ENCODE measurements at places on chromosomes 7 and 10.

- DNase-seq, result no peak
Observed at GRCh38 chr7:134828361-134828760, 48.9 kb downstream of the CALD1 start.

DNA sequence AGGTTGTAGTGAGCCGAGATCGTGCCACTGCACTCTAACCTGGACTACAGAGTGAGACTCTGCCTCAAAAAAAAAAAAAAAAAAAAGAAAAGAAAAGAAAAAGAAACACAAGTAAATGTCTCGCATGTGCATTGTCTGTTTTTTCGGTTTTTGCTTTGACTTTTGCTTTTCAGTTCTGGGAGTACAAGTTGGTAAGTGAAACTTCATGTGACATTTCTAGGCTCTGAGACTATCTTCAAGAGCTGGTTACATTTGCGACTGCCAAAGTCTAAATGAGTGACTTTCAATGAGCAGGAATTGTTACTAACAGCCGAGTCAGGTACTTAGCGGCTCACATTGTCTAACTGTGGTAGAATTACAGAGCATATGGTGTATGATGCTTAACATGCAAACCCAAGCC is 107.0 kb upstream of the CELF2 start:
- no peak for DNase-seq

DNA sequence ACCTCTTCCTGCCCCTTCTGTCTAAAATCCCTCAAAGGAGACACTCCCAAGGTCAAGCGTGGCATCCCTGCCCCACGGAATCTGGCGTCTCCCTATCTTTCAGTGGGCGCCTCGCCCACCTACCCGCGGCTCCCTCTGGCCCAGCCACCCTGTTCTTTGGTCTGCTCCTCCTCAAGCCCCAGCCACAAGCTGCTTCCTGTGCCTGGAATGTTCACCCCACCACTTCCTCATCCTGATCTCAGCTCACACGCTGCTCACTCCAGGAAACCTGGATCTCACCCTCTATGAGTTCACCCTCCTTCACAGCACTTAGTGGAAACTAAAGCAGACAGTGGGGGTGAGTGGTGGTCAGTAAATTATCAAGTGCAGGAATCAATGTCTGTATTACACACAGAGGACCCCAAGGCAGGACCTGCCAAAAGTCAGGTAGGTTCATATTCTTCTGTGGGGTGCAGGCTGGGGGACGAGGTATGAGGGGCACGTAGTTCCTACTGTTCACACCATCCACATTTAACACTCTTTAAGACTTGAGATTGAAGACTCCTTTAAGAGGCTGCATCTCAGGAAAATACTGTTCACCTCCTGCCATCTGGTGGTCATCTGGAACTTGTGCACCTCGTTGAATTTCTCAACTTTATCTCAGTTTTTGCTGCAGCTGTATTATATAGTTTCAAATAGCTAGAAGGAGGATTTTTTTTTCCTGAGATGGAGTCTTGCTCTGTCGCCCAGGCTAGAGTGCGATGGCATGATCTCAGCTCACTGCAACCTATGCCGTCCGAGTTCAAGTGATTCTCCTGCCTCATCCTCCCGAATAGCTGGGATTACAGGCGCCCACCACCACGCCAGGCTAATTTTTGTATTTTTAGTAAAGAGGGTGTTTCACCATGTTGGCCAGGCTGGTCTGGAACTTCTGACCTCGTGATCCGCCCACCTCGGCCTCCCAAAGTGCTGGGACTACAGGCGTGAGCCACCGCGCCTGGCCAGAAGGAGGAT is 166.6 kb downstream of the ARHGAP21 start:
- no peak for DNase-seq

- no peak for DNase-seq
Observed at GRCh38 chr10:132964231-132964630, 21.9 kb upstream of the CFAP46 start.

DNA sequence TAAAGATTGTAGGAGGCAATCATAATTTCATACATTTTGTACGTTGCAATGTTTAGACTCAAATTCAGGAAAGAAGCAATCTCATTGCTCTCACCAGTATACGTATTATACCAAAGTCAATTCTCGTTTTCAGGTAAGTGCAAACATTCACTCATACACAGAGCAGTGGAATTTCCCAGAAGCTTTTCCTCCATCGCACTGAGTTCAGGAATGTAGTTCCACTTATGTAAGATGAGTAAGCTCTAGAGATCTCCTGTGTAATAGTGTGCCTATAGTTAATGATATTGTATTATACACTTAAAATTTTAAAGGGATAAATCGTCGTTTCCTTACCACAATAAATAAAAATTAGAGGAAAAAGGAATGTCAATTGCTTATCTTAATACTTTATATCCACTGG is 470.8 kb upstream of the KCND2 start:
- DNase-seq, result no peak

- DNase-seq, result no peak
Observed at GRCh38 chr10:129969184-129969910, 5.3 kb upstream of the EBF3 start.

DNA sequence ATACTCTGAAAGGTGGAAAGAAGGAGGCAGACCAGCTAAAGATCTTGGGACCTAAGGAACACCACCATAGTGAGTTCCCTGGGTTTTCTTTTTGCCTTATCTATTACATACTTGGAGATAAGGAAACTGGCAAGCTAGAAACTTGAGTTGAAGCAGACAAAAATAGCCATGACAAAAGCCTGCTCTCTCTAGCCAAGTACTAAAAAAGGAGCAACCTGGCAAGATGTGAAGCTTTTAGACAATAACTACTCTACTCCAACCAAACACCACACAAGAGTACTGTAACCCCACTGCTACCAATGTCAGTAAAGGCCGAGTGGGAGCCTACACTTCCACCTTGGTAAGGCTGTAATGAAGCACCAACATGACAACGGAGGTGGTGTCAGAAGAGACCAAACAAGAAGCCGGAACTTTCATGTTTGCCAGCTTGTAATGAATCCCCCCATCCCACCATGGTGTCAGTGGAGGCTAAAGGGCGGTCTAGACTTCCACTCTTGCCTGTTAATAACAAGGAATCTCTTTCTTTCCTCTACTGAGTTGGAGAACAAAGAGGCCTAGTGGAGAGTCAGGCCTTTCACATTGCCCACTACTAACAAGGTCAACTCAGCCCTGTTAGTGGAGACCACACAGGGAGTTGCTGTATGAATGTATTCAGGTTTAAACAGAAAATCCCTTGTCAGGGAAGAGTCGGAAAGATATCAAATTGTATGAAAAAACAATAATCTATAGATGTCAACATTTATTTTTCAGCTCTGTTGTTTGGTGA is 55.8 kb upstream of the DYNC1I1 start:
- DNase-seq, result no peak

DNA sequence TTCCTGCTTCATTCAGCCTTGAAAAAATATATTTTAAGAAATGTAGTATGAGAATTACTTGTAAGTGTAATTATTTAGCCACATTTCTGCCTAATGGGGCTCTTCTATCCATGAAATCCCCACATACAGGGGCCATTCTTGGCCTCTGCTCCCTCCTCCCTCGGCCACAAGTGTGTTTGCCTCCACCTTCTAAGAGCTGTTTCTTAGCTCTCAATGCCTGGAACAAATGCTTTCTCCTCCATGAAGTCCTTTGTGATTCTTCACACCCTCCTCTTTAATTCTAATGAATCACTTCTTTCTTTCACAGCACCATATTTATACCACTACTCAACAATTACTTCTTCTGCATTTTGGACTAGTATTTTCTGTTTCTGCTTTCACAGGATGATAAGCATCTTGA is 88.8 kb upstream of the BET1 start:
- no peak for DNase-seq

- no peak for DNase-seq
Observed at GRCh38 chr7:73452999-73453635, 19.5 kb downstream of the FZD9 start.

DNA sequence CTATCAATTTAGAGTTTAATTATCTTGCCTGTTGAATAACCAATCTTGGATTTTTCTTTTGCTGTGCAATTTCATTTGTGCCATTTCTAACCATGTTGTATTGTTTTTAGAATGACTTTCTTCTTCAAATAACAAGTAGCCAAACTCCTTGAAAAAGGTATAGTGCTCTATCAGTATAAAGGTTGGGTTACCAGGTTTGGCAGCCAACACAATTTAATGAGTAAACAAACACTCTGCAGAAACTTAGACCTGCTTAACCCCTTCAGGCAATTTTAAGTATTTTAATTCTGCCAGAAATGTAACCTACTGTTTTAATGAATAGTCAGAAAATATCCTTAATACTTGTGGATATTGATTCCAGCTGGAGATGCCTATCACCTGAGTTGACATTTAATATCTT is 299.8 kb downstream of the ARL4A start:
- DNase-seq, result no peak

DNA sequence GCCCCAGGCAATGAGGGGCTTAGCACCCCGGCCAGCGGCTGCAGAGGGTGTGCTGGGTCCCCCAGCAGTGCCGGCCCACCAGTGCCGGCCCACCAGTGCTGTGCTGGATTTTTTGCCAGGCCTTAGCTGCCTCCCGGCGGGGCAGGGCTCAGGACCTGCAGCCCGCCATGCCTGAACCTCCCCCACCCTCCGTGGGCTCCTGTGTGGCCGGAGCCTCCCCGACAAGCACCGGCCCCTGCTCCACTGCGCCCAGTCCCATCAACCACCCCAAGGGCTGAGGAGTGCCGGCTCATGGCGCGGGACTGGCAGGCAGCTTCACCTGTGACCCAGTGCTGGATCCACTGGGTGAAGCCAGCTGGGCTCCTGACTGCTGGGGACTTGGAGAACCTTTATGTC is 3.5 kb upstream of the ACSL5 start:
- DNase-seq, result no peak

DNA sequence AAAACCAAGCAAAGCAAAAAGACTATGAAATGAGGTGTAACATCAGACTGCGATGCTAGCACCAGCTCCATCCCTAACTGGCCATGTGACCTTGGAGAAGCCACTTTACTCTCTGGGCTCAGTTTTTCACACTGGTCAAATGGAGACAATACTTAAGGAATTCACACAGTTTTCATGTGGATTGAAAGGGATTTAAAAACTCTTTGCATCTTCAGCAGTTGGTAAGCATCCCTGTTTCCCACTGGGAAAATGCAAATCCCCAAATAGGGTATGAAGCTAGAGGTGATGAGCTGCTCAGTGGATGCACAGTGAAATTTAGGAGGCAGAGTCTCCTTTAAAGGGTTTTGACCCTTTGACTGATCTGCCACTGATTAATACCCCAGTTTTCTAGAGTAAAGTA is 240.7 kb downstream of the SORCS3 start:
- no peak for DNase-seq

DNA sequence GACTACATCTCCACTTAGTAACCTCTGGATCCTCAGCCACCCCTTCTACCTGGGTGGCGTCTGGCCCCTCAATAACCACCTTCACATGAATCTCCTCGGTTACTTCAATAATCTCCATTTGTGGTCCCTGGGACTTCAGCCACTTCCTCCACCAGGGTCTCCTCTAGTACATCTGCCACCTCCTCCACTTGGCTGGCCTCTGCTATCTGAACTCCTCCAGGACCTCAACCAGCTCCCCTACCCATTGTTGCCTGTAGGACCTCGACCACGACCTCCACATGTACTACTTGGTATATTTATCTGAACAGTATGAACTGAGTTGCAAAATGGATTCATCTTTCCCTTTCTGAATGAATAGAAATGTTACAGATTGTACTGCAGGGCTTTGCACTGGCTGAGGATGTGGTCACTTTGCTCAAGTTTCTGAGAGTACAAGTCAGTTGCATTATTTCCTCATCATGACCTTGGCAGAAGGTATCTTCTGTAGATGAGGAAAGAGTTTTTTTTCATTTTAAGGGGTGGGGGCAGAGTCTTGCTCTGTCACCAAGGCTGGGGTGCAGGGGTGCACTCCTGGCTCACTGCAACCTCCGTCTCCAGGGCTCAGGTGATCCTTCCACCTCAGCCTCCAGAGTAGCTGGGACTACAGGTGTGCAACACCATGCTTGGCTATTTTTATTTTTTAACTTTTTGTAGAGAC is 36.0 kb downstream of the MAT1A start:
- DNase-seq, result no peak

GRCh38 chr7:143379611-143380259 is 1.4 kb upstream of the ZYX start:
- no peak for DNase-seq

- no peak for DNase-seq
Observed at GRCh38 chr10:84695902-84696301, 367.5 kb downstream of the CCSER2 start.
